ENCODE measurements at places on chromosomes 2 and 18.

GRCh38 chr18:3793545-3793944 lies 343.6 kb downstream of the TGIF1 start:
- DNase-seq: no peak

GRCh38 chr2:120586507-120587278 lies 149.0 kb upstream of the GLI2 start:
- no peak for DNase-seq

- no peak for DNase-seq
Observed at GRCh38 chr2:130375291-130376266, 19.7 kb downstream of the PTPN18 start.

DNA sequence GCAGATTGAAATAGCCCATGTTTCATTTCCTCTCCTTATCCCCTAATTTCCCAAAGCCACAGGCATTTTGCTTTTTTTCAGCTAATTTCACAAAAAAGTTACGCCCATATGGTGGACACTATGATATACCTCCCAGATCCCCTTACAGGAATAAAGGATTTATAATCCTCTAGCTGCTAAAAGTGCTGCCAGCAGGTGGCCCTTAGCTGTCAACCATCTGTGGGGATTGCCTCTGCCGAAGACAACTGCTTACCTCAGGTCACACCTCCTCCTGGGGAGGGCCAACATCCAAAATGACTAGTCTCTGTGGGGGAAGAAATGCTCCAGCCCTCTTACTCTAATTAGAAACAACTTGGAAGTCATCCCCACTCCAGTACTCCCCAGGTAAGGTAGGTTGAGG lies 61.0 kb upstream of the EPB41L3 start:
- no peak for DNase-seq

GRCh38 chr2:231676243-231676642 lies 32.1 kb upstream of the PTMA start:
- no peak for DNase-seq

DNA sequence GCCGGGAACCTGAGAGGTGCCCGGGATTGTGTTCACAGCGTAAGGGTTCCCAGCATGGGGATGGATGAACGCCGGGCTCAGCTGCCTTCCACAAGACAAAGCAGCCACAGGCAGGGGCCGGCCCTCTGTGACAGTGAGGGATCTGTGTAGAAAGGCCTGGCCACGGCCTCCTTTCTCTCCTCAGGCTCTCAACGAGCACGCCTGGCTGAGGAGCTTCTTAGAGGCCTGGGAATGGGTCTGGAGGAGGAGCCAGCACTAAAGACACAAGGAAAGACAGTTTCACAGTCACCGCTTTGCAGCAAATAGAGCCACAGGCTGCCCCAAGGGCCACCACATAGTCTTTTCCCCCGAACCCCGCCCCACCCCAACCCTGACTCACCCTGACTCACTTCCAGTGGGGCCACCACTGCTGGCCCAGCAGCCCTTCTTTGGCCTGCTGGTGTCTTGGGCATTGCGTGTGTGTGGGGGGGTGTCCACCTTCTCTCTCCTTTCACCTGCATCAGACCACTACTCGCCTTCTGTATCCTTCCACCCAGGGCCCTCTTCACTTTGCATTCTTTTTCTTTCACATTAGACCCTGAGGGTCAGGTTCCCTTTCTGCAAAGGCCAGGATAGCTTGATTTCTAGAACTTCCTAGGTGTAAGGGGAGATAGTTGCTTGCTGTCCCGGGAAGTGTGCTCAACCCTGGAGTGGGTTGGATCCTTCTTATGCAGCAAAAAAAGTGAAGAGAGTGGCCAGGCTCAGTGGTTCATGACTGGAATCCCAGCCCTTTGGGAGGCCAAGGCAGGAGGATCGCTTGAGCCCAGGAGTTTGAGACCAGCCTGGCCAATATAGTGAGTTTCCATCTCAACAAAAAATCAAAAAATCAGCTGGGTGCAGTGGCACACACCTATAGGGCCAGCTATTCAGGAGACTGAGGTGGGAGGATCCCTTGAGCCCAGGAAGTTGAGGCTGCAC lies 19.3 kb upstream of the HPCAL1 start:
- peak; percentile 86 for DNase-seq

- DNase-seq: no peak
Observed at GRCh38 chr2:224584111-224584784, 915 bp downstream of the CUL3 start.

GRCh38 chr2:28528206-28528605 lies 32.3 kb downstream of the PLB1 start:
- no peak for DNase-seq

- DNase-seq: no peak
Observed at GRCh38 chr2:64876137-64876647, 113.0 kb upstream of the SLC1A4 start.

GRCh38 chr2:126893606-126894005 lies 5.1 kb upstream of the TEX51 start:
- no peak for DNase-seq

DNA sequence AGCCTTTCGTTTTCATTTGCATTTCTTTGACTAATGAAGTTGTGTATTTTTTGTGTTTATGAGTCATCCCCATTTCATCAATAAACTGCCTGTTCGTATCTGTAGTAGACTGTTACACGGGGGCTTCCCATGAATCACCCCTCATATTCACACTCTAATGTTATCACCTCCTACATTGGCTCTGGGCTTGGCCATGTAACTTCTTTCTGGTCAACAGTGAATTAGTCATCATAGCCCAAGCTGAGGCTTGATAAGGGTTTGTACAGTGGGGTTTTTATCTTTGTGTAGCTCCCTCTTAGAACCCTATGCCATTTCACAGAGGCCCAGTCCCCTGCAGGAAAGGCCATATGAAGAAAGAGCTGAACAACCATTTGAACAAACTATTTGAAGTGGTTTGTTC lies 151.0 kb downstream of the CCBE1 start:
- no peak for DNase-seq

DNA sequence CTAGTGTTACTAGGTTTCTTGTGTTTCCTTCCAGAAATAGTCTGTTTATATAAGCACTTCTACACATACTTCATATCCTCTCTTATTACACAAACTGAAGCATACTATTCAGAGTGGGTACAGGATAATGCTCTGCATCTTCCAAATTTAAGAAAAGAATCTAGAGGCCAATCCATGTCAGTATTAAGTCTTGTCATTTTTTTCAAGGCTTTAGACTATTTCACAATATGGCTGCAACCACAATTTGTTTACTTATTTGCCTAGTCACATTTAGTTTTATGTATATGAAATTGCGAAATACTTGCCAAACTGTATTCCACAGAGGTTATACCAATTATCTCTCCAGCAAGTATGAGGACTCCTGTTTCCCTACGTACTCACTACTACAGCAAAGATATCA lies 27.9 kb downstream of the IWS1 start:
- DNase-seq: no peak

DNA sequence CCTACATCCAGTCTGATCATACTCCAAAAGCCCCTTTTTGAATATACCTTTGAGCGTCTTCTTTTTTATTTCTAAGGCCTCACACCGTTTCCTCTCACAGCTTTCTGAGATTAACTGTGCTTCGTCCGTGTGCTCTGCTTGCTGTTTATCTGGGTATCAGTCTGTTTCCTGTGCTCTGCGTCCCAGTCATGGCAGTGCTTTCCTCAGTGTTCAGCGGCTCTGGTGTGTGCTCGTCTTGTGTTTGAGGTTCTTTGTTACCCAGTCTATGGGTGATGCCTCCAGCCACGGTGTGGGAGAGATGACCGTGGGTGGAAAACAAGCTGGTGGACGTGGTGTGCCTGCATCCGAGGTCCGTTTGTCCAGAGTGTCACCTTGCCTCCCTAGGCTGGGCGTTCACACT lies 33.6 kb upstream of the BIN1 start:
- no peak for DNase-seq

DNA sequence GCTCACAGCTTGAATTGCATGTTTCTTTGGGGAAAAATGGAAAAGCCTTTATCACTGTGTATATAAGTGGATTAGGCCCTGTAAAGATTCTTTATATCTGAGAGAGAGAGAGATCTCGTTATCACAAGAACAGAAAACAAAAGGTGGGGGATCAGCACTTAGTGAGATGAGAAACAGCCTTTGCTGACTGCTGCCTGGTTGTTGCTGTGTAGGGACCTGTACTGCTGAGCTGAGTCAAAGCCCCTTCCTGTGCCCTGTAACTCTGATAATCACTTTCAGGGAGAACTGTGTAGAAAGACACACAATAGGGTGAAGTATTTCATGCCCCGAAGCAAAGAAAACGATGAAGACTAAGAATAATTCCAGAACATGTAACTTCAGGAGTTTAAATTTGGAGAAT lies 30.6 kb upstream of the FAM237A start:
- DNase-seq: no peak

DNA sequence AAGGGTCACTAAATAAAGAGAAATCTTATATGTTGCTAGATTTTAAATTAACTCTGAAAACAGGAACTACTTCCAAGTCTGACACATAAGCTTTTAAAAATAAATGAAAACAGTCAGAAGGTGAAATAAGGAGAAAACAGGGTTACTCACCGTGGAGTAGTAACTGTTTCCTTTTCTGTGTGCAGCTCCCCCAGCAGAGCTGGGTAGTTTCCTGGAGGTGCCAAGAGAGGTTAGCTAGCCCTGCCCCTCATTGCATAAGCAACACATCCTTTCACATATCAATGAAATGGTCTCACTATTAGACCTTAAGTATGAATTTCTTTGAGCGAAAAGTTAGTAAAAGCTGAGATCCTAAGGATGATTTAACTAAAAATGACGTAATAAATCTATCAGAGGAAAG lies 54.0 kb upstream of the GPR75 start:
- DNase-seq: no peak

GRCh38 chr2:238493880-238494572 lies 67.3 kb downstream of the ASB1 start:
- no peak for DNase-seq

GRCh38 chr18:62999392-62999791 lies 284.1 kb downstream of the PHLPP1 start:
- no peak for DNase-seq

DNA sequence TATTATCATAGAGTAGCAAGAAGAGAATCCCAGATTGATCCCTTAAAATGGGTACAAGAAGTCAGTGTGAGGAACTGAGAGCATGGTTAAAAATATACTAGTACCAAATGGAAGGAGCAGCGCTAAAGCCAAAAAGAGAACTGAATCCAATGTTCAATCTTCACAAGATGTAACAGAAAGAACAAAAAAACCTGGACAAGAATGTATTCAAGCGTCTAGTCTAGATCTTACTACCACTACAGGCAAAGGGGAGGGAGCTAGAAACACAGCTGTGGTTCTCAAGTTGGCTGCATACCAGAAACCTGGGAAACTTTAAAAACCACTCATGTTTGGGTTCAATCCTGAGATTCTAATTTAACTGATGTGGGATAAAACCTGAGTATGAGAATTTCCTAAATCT lies 57.5 kb downstream of the PIAS2 start:
- DNase-seq: no peak

GRCh38 chr2:238060096-238060541 lies 682 bp upstream of the SCLY start:
- DNase-seq: no peak

DNA sequence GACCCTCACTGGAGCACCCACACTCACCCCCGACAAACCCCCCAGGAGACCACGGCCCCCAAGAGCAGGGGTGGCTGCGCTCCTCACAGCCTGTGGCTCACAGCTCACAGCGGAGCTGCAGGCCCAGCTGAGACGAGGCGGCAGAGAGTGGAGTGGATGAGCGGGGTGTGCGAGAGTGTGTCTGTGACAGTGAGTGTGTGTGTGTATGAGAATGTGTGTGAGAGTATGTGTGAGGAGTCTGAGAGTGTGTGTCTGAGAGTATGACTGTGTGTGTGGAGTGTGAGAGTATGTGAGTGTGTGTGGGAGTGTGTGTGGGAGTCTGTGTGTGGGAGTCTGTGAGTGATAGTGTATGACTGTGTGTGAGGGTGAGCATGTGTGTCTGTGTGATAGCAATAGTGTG lies 55.3 kb upstream of the ID2 start:
- no peak for DNase-seq

GRCh38 chr2:97926946-97927345 lies 68.8 kb downstream of the TMEM131 start:
- DNase-seq: no peak

DNA sequence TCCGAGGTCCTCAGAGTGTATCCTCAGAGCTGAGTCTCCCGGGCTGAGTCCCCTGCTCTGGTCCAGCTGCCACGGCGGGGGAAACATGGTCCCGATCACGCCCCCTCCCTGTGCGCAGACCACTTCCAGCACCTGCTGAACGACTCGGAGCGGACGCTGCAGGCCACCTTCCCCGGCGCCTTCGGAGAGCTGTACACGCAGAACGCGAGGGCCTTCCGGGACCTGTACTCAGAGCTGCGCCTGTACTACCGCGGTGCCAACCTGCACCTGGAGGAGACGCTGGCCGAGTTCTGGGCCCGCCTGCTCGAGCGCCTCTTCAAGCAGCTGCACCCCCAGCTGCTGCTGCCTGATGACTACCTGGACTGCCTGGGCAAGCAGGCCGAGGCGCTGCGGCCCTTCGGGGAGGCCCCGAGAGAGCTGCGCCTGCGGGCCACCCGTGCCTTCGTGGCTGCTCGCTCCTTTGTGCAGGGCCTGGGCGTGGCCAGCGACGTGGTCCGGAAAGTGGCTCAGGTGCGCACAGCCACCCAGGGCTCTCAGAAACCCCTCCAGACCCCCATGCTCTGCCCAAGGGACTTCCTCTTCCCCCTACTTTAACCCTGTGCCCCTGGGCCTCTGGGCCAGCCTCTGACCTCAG lies 26.7 kb downstream of the GPC1 start:
- DNase-seq: no peak

GRCh38 chr18:9032519-9032918 lies 70.0 kb upstream of the NDUFV2 start:
- DNase-seq: no peak

DNA sequence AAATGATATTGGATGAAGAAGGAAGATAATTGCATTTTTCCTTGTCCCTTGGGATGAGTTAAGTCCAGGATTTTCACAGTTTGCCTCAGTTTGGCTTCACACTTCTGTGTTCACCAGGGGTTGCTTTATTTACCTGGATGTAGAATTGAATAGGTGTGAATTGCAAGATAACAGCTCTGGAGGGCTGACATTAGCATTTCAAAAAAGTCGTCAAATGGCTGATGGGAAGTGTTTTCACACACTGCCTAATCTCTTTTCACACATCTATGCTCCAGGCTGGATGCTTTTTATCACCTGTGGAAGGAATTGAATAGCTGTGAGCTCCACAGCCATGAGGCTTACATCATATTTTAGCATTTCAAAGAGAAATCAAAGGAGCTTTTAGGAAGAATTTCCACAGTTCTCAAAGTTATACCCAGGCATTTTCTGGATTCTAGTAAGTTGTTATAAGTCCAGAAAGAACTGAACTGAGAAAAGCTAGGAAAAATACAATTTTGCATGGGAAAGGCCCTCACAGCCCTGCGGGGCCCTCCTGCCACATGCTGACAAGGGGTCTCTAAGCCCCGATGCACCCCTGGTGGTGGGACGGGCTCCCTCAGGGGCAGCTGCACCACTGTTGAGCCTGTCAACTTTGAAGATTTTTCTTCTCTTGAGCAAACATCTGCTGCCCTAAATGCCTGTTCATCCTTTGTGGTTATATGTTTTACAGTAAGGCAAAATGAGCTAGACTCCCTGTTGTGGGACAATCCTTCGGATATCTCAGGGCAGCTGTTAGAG lies 43.9 kb downstream of the TEX51 start:
- no peak for DNase-seq

Data from Panc1 (cell line).